ENCODE measurements at places on chromosomes 3 and 15.

- DNase-seq: no peak
These were observed 130.4 kb upstream of the IQSEC1 start for GRCh38 chr3:13203398-13204176.

GRCh38 chr3:138338811-138339210 lies 9.2 kb upstream of the NME9 start:
- DNase-seq: no peak

- DNase-seq: no peak
These were observed 87.8 kb downstream of the RYR3 start for GRCh38 chr15:33398555-33398954.

- DNase-seq: no peak
These were observed 3.6 kb upstream of the IMPDH2 start for GRCh38 chr3:49032646-49033304.

- peak; percentile 18 for DNase-seq
These were observed 42.4 kb downstream of the TNIK start for GRCh38 chr3:171417813-171418212.

DNA sequence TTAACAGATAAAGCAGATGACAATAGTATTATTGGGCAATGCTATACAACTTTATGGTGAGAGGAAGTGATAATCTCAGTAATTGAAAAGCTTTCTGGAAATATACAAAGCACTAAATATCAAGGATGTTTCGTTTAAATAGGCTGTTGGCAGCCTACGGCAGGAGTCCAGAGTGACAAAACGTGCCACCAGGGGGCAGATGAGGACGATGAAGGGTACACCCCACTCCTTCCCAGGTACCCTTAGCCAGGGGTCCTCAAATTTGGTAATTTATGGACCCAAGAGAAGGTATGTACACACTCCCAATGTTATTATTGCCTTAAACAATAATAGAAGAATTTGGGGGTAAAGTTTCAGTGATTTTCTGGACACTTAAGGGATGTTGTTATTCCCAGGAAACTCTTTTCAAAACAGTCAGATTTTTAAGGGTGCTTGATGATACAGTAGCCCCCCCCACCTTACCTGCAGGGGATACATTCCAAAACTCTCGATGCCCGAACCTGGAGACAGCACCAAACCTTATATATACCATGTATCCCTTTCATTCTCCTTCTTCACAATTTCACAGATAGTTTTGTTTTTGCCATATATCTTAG lies 1.4 kb upstream of the MAGEL2 start:
- DNase-seq: no peak

DNA sequence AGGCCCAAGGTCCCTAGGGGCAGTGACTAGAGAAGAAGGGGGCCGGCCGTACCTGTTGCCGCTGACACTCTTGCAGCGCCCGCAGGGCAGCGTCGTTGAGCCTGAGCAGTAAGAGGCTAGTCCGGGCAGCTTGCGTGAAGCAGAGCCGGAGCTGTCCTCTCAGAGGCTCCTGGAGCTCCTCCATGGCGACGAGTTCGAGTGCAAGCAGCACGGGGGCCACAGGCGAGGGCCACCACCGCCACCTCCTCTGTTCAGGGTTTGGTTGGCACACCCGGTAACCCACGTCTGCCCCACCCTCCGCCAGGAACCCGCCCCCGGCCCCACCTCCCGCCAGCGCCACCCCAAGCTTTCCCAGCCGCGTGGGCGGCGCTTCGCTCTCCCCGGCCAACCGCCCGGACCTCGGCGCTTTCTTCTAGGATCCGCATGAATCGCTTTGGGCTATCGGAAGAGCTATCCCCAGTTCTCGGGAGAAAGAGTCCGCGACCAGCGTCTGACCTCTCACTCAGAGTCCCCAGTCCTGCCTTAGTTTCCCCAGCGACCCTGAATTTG lies at the start of gene ELL3:
TSS of gene ELL3 (minus strand) at position 249 of the 549 bp plus-strand sequence. CDS start at position 184, 65 bp downstream.
- peak; percentile 71 for DNase-seq

GRCh38 chr15:31226021-31226420 lies 100.6 kb upstream of the KLF13 start:
- no peak for DNase-seq

DNA sequence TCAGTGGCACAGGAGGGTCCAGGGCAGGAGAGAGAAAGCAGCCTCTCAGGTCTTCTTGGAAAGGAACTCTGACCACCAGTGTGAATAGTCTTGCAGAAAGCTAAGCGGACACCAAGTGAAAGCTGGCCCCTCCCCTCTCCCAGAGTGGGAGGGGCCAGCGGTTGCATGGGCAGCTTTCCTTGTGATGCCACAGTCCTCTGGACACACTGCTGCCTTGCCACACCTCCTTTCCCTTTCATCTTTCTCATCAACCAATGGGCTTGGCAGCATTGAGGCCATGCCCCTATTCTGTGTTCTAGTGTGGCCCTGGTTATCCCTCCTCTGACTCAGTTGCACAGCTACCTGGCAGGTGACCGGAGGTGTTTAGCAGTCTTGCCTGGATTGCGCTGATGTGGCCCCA lies 49.7 kb upstream of the GOLGA6B start:
- no peak for DNase-seq

DNA sequence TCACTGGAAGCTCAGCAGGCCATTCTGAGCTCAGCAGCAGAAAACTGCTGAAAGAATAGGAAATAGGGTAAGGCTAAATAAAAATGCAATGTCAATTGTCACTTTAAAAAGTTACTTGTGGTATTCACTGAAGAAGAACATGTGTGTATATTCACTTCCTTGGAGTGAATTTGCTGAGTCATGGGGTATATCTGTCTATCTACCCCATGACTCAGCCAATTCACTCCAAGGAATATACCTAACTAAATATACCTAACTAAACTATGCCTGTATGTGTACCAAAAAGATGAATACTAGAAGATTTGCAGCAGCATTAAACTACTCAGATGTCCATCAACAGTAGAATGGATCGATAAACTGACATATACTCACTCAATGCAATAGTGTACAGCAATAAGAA lies 69.5 kb upstream of the KCNAB1 start:
- DNase-seq: no peak

DNA sequence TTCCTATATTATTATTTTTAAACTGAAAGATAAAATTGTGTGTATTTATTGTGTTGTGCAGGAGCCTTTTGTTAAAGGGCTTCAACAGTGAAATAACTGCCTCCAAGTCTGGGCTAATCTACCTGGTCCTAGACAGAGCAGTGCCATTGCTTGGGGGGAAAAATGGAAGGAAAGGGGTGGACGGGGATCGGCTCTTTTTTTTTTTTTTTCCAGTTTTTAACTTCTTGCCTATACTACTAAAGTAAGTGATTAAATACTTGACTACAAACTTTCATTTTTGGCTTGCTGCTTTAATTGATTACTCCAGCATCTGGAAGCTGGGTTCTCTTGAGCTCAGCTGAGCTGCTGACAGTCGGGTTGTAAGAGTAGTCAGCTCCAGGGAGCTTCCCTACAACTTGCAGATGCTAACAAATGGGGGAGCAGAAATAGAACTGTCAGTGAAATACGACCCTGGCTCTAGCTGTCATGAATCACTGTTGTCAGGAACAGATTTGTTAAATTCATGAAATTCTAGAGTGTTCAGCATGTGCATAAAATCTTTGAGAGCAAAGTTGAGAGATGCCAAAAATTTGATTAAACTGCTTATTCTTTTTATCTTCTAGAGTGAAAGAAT lies 276.7 kb downstream of the ROBO1 start:
- peak; percentile 21 for DNase-seq

DNA sequence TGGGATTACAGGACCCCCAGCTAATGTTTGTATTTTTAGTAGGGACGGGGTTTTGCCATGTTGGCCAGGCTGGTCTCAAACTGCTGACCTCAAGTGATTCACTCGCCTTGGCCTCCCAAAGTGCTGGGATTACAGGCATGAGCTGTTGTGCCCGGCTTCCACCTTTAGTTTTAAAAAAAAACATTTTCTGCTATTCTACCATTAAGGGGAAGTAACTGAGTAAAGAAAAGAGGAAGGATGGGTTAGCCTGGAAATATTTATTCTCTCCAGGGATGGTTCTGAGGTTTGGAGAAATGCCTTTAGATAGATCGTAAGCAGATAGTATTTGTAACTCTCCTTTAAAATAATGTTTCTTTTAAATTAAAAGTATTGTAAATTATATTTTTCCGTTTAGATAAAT lies 3.1 kb downstream of the AP4E1 start:
- DNase-seq: no peak

GRCh38 chr15:63917588-63918316 lies 84.0 kb upstream of the HERC1 start:
- no peak for DNase-seq

- DNase-seq: no peak
These were observed 9.3 kb upstream of the MELTF start for GRCh38 chr3:197038679-197039462.

GRCh38 chr3:156674911-156675829 lies 780 bp downstream of the TIPARP start:
- DNase-seq: no peak

DNA sequence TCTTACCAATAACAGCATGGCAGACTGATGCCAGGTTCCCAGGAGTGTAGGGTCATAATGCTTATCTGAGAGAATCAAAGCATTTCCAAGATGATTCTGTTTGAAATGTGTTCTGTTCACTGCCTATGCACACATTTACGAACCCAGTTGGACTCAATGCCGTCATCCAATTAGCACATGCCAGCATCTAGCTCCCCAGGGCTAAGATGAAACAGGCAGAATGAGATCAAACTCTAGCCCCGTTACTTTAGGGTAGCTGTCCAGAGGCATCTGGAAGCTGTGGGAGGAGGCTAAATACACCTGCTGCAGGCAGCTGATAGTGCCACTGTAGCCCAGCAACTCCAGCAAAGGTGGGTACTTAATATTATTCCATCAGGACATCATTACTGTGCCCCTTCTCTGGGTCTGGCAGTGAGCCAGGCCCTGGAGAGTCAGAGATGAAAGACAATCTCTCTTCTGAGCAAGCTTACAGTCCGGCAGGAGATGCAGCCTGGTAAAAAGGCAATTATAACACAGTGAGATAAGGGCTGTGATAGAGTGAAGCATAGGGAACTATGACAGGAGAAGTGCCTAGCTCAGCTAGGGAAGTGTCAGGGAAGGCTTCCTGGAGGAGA lies 156.4 kb upstream of the PPP2R3A start:
- no peak for DNase-seq

- no peak for DNase-seq
These were observed 6.2 kb downstream of the SEMA3F start for GRCh38 chr3:50161320-50161719.

DNA sequence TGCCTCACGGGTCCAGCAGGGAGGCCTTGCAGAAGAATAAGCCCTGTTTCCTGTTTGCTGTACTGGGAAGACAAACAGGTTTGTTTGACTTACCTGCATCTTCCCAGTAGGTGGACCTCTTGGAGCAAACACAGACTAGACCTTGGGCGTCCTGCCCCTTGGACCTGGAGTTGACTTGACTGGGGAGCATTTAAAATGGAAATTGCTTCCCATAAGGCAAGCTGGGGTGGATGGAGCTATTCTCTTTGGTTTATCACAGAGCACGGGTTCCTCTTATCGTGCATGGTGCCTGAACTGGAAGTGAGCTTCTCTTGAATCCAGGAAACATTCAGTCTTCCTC lies 151.4 kb downstream of the RPLP1 start:
- no peak for DNase-seq

GRCh38 chr15:57589754-57590153 lies 1.9 kb upstream of the MYZAP start:
- DNase-seq: no peak

GRCh38 chr3:141094790-141095545 lies 43.8 kb downstream of the SPSB4 start:
- DNase-seq: no peak

- DNase-seq: no peak
These were observed 277.6 kb upstream of the CFAP20DC start for GRCh38 chr3:59327376-59327808.

- peak; percentile 43 for DNase-seq
These were observed 15.2 kb downstream of the FSTL1 start for GRCh38 chr3:120435621-120436020.

GRCh38 chr15:80846031-80846815 lies 67.1 kb downstream of the CEMIP start:
- DNase-seq: no peak

DNA sequence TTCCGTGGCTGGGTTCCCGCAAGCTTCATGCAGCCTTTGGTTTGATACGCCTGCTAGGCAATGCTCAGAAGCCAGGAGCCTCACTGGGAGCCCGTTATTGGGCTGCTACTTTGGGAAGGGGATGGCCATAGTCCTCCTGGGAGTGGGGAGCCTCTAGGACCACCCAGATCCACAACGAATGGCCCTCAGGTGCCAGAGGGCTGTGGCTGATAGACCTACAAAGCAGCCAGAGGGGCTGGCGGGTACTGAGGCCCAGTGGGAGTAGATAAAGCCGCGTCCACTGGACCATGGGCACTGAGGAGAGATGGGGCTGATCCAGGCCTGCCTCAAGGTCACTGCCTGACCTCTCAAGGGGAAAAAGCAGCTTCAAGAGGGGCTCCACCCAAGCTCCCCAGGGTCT lies 714 bp downstream of the GNAT1 start:
- no peak for DNase-seq

- no peak for DNase-seq
These were observed 18.2 kb upstream of the JMJD7 start for GRCh38 chr15:41809526-41810220.

GRCh38 chr15:99123713-99124451 lies 19.0 kb downstream of the SYNM start:
- DNase-seq: peak; percentile 87

DNA sequence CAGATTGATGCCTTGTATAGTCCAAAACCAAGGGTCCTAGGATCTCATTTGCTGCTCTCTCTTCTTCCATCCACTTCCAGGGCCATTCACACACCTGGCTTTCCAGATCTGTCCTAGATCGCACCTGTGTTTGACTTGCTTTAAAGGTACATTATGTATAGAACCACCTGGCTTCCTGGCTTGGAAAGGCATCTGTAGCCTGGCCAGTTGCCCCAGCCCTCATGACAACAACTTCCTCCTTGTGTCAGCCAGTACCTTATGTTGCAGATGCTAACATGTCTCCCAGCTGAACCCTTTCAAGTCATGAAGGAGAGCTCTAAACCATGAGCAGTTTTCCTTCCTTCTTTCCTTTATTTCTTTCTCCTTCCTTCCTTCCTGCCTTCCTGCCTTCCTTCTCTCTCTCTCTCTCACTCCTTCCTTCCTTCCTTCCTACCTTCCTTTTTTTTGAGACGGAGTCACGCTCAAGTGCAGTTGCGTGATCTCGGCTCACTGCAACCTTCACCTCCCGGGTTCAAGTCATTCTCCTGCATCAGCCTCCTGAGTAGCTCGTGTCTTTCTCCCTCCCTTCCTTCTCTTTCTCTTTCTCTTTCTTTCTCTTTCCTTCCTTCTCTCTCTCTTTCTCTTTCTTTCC lies 2.5 kb upstream of the HTR3C start:
- DNase-seq: no peak

DNA sequence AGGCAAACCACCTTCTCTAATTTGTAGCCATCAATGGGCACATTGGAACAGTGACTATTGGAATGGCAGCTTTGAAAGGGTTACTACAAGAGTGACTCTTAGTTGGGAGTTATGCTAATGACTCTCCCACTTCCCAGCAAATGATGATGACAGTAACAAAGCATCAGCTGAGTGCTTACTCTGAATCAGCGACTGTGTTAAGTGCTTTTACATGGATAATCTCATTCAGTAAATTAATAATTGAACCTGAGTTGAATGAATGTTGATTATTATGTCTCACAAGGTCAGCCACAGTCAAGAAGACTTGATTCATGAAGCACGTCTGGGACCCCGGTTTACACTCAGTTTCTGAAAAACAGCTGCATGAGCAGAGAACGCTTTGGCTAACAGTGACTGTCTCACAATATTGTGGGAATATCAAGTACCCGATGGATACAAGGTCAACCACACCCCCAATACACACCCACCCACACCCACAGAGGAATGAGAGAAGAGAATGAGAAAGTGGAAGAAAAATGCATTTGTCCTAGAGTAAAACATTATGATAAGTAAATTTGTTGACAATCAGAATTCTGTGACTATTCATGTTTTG lies 242.0 kb upstream of the FEZF2 start:
- DNase-seq: no peak

- DNase-seq: no peak
These were observed 103.4 kb downstream of the CNTN3 start for GRCh38 chr3:74511078-74511477.

Data from HTR-8/SVneo (cell line).